AG04449 (cell line): ENCODE measurements at places on chromosomes 6 and 20.

- DNase-seq = no peak
Measured at GRCh38 chr6:13624871-13625288, 9.7 kb downstream of the NOL7 start.

DNA sequence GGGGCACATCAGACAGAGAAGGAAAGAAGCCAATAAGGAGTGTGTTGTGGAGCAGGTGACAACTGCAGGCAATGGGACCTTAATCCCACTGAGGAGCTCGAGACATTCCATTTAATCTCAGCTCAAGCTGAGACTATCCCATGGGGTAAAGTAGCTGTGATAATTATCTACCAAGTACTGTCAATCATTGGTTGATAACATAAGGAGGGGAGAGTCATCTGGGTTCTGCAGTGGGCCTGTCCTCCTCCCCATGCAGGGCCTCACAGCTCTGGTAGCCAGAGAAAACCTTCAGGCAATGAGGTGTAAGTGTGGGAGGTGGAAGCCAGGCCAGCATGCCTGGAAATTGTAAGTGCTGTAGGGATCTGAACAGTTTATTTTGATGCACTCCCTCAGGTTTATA, 375.0 kb upstream of the ARID1B start:
- no peak for DNase-seq

DNA sequence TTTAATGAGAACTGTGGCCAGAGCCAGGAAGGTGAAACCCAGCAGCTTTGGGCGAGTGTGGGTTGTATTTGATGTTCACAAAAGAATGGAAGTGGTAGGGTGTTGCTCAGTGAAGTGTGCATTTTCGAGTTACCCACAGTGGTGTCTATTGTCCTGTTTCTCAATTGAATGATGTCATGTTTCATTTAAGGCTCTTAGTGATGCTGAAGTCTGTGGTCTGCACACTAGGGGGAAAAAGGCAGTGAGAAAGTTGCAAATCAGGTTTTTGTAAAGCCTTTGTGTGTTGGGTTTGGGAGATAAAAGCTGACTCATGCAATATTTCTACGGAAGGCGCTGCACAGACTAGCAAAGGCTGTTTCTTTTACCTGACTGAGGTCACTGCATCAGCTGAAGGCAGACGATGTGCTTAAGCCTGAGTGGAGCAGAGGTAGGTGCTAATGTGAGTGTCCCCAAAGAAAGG, 121.1 kb downstream of the PLEKHG1 start:
- DNase-seq = no peak

DNA sequence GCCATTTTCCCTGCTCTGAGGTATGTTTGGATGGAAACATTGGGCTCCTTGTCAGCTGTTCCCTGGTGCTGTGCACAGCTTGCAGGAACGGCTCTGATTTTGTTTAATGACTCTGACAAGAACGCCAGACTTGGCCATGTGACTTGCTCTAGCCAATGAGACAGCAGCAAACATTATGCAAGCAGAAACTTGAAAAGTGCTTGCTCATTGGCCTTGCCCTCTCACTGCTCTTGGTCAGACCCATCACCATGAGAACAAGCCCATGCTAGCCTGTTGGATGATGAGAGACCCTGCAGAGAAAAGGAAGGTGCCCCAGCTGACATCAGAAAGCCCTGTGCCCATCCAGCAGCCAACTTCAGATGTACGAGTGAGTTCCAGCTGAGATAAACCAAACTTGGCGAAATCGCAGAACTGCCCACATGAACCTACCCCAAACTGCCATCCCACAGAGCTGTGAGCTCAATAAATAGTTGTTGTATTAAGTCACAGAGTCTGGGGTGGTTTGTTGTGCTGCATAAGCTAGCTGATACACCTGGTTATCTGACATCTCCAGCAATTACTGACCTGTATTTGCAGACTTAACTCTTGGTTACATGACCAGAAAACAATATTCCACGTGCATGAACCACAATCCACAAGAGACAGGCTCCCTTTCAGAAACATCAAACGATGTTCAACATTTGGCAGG, 96.9 kb downstream of the JPH2 start:
- DNase-seq = no peak

GRCh38 chr20:49029203-49029602, 16.9 kb upstream of the CSE1L start:
- DNase-seq = peak; percentile 28

GRCh38 chr20:3101251-3101650, 16.7 kb upstream of the AVP start:
- DNase-seq = no peak

DNA sequence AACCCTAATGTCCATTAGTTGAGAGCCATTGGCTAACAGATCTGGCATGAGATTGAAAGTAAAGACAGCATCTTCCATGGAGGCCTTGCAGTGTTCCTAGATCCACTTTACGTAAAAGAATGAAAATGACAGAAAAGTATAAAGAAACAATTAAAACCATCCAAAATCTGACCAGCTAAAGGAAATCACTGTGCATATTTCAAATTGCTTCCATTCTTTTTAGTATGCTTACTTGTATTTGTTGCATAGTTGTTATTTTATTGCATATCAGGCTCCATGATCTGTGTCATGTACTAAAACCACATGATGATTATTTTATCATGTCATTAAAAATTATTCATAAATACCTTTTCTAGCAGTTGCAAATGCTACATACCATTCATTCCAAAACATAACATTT, 67.9 kb downstream of the GCLC start:
- no peak for DNase-seq

GRCh38 chr6:169085466-169085865, 168.2 kb downstream of the THBS2 start:
- no peak for DNase-seq

DNA sequence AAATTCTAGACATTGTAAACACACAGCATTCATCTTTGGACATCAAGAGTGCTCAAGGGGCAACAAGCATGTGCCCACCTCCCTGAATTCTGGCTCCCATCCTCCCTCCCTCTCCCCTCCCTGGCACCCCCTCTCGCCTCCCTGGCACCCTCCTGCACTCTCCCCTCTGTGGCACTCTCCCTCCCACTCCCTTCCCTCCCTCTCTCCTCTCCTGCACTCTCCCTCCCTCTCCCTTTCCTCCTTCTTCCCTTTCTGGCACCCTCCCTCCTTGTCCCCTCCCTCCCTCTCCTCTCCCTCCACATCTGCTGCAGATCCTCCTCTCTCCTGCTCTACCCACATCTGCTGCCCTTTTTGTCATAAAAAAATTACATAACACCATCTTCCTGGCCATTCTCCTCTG, 113.0 kb upstream of the SLC22A23 start:
- DNase-seq = no peak
